ENCODE measurements at places on chromosomes 5 and 9. TPM values are rescaled to one million over a fixed set of nuclear protein-coding genes. Genes with fewer than 3 reads are reported as not detected.

- H3K27ac ChIP-seq: no peak overlapping the region
- no peak for DNase-seq
- H3K27me3 ChIP-seq: no peaks in the 10 kb centered on the region
- H3K36me3 ChIP-seq: no peaks in the 10 kb centered on the region
- H3K4me1 ChIP-seq: no peaks in the 10 kb centered on the region
- H3K4me3 ChIP-seq: no peak overlapping the region
Measured at GRCh38 chr5:106860398-106861044, 810.2 kb downstream of the EFNA5 start.

GRCh38 chr5:75286211-75286773, 49.6 kb upstream of the ANKRD31 start:
- DNase-seq: no peak
- no peaks in the 10 kb centered on the region for H3K4me1 ChIP-seq
- H3K4me3 ChIP-seq: no peak overlapping the region
- no peak overlapping the region for H3K27ac ChIP-seq
- no peaks in the 10 kb centered on the region for H3K27me3 ChIP-seq

- no peak overlapping the region for H3K27ac ChIP-seq
- no peak for DNase-seq
- H3K4me3 ChIP-seq: no peak overlapping the region
- H3K36me3 ChIP-seq: no peaks in the 10 kb centered on the region
- H3K27me3 ChIP-seq: no peaks in the 10 kb centered on the region
Measured at GRCh38 chr5:34680896-34681295, 24.8 kb downstream of the RAI14 start.

GRCh38 chr5:115985802-115986757, 23.8 kb downstream of the LVRN start:
- H3K4me3 ChIP-seq: no peak overlapping the region
- no peaks in the 10 kb centered on the region for H3K27me3 ChIP-seq
- DNase-seq: no peak
- H3K4me1 ChIP-seq: no peaks in the 10 kb centered on the region
- no peak overlapping the region for H3K27ac ChIP-seq

Gene CRB2
- total RNA-seq: not detected

Gene ZNF169
- total RNA-seq: 6.3 TPM

Gene G3BP1
- 371 TPM for total RNA-seq

Data from CD8-positive, alpha-beta memory T cell (primary cell).